ENCODE measurements at places on chromosomes 3 and 15.

DNA sequence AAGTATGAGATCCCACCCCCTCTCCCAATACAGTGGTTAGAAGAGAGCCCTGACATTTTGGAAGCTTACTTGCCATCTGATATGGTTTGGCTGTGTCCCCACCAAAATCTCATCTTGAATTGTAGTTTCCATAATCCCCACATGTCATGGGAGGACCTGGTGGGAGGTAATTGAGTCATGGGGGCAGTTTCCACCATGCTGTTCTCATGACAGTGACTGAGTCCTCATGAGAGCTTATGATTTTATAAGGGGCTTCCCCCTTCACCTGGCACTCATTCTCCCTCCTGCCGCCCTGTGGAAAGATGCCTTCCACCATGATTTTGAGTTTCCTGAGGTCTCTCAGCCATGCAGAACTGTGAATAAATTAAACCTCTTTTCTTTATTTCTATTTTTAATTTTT is 28.8 kb upstream of the HES1 start:
- DNase-seq: no peak

DNA sequence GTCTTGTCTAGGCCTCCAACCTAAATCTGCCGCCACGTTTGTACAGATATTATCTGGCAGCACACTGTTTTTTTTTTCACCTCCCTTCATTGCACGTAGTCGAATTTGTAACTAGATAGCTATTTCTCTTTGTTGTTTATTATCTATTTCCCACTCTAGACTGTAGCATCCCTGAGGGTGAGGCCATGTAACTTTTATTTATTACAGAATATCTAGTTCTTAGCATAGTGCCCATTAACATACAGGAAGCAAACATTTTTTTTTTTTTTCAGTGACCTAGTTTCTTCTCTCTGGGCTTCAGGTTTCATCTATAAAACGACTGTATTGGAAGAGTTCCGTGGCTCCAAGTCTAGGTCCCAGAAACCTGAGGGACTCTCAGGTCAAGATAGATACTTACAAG is 354.3 kb downstream of the FGF12 start:
- no peak for DNase-seq

- DNase-seq: no peak
Measured at GRCh38 chr15:68375716-68376220, 56.2 kb downstream of the ITGA11 start.

- no peak for DNase-seq
Measured at GRCh38 chr15:55240125-55240760, 43.5 kb upstream of the RSL24D1 start.

GRCh38 chr3:166451997-166452396 is 614.8 kb upstream of the BCHE start:
- no peak for DNase-seq

DNA sequence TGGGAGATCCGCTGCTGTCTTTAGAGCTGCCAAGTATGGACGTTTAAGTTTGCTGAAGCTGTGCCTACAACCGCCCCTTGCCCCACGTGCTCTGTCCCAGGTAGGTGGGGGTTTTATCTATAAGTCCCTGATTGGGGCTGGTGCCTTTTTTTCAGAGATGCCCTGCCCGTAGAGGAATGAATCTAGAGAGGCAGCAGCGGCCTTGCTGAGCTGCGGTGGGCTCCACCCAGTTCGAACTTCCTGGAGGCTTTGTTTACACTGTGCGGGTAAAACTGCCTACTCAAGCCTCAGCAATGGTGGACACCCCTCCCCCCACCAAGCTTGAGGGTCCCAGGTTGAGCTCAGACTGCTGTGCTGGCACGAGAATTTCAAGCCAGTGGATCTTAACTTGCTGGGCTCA is 83.4 kb upstream of the FGF7 start:
- DNase-seq: no peak

DNA sequence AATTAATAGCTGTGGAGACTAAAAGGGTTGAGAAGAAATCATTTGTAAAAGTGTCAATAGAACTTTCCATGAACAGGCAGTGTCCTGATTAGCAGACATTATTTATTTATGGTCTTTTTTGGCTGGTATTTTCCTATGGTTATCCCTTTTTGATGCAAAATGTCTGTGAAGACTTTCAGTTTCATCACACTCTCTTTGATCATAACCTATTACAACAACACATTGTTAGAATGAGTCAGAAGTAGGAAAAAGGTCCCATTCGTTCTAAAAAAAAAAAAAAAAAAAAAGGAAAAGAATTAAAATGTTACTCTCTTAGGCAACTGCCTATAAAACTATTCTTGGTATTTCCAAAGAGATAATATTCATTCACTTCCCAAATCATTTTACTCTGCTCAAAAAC is 62.1 kb downstream of the SLC49A4 start:
- no peak for DNase-seq

- DNase-seq: no peak
Measured at GRCh38 chr15:62524848-62525247, 359.8 kb upstream of the C2CD4B start.

GRCh38 chr3:63585927-63586326 is 66.5 kb upstream of the SNTN start:
- DNase-seq: no peak

DNA sequence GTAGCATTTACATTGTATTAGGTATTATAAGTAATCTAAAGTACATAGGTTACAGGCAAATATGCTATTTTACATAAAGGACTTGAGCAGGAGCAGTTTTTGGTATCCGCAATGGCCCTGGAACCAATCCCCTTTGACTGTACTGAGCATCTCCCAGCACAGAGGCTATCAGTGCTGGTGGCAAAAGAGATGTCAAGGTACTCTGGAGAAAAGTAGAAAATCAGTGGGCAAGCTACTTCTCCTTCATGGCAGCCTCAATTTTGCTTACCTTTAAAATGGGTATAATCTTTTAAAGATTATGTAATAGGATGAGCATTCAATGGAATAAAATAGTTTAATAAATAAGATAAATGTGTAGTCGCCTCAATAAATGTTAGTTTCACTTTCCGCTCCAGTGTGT is 56.7 kb upstream of the LMCD1 start:
- DNase-seq: no peak

DNA sequence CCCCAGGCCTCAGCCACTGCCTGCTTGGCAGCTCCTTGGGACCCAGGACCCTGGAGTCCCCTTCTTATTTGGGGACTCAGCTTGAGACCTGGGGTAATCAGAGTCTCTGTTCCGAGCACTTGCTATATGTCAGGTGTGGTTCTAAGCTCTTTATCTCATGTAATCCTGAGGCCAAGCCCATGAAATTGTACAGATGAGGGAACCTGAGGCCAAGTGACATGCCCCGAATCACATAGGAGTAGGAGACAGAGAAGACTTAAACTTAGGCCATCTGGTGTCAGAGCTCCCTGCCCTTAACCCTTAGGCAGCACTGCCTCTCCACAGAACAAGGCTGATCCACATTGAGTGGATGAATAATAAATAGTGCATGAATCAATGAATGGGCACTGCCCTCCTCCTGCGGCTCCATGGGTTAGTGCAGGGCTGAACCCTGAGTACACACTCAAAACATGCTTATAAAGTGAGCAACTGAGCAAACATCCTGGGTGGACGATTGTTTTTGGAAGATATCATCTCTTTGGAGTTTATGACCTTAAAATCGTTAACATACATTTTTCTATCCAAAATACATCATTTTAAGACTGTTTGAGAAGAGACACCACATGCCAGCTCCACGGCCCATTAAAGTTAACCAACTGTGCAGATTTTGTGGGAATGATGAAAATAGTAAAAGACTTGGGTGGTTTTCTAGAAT is 33.2 kb upstream of the IQSEC1 start:
- DNase-seq: no peak

DNA sequence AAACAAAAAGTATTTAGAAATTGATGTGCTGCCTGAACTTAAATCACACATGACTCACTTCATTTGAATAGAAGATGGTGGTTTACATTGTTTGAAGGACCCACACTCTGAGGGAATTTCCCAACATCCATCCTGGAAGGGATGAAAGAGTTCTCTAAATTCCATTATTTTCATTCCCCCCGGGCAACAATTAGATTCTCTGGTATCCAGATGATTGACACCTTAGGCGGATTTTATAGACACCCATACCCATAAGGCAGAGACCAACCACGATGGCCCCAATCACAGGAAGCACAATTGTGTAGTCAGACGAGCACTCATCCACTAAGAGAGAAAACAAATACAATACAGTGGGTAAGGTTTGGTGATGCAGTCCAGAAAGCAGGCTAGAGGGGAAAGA is 24.6 kb upstream of the MCCC1 start:
- DNase-seq: no peak

DNA sequence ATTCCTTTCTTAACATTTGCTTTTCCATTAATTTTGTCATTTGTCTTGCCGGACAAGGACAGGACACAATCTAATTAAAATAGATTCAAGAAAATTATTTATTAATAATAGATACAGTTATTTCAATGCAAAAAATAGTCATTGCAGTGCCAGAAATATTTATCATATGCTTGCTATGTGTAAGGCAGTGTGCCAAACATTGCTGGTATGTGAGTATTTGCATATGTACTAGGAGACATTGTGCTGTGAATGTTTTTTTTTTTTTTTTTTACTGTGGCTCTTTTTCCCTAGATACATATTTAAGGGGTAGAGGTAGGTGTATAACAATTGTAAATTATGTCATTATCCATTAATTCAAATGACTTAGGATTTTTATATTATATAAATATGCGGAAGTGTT is 23.3 kb downstream of the SPRED1 start:
- no peak for DNase-seq

DNA sequence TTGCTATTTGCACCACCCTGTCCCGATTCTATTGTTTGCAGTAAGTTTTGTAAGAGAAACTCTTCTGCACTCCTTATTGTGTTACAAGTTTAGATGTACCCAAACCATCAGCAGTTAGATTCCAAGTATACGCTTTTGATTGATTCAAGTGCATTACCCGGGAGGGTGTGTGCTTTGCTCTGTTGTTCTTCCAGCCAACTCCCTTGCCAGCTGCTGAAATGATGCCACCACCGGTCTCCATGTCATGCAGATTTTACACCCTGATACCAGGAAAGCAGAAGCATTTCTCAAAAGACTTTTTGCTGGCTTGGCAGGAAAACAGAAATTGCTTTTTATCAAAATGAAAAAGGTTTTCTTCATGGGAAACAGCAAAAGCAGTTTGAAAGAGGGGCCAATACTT is 1006.6 kb upstream of the CFAP20DC start:
- no peak for DNase-seq

DNA sequence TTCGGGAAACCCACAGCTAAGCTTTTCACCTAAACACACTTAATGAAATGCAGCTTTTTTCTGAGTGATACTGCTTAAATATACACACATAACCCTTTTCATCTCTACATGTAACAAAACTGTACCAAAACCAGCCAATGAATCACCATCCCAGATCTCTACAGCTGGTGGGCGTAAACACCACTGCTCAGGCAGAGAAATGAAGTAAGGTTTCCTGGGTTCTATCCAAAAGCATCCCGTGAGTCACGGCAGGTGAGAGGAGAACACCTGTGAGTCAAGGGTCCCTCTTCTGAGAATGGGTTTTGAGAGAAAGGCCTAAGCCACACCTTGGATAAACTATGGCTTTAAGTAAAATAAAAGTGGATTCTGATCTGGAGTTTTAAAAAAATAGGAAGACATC is 2.6 kb downstream of the CLDN1 start:
- no peak for DNase-seq

Data from activated T-helper 1 cell treated with Interleukin-2 at 50 U/mL for 16 hours (primary cell).